ENCODE measurements at places on chromosomes 6 and 20.

- peak; percentile 16 for DNase-seq
These were observed 104.6 kb downstream of the DLL1 start for GRCh38 chr6:170186006-170186935.

- no peak for DNase-seq
These were observed 5.0 kb downstream of the FAM209B start for GRCh38 chr20:56537997-56538396.

GRCh38 chr20:53778041-53778516 is 184.4 kb upstream of the ZNF217 start:
- no peak for DNase-seq

DNA sequence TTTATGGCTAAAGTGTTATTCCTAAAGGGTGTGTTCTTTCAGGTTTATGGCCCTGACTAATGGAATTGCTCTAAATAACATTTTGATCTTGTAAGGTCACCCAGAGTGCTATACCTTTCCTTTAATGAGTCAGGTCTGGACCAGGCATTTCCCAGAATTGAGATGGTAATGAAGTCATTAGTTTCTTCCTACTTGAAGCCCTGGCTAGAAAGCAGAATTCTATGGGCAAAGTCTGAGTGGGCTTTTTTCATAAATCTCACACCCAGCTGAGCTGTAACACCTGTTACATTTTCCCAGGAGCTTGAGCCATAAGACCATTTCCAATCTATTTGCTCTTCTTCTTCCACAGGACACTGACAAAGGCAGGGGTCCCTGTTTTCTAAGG is 122.0 kb upstream of the ID4 start:
- no peak for DNase-seq

DNA sequence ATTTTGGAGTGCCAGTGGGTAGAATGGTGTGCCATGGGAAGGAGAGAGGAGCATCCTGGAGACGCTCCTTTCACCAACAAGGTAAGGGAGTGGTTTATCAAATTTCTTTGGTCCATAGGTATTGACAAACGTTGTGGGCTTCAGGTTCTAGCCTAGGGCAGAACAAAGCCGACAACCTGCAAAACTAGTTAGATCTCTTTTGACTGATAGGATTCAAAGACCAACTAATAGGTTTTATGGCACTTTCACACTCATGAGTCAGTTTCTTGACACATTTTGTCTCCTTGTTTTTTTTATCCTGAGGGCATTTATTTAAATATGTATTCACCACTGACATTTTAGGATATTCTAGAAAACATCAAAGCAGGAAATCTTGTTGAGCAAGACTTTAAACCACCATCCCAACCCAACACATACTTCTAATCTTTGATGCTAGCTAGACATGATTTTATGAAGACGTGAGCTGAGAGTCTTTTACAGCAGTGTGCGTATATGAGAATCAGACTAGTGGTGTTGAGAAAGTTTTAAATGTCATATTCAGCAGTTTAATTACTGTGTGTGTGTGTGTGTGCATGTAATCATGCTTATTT is 370.4 kb upstream of the HSF2 start:
- no peak for DNase-seq

DNA sequence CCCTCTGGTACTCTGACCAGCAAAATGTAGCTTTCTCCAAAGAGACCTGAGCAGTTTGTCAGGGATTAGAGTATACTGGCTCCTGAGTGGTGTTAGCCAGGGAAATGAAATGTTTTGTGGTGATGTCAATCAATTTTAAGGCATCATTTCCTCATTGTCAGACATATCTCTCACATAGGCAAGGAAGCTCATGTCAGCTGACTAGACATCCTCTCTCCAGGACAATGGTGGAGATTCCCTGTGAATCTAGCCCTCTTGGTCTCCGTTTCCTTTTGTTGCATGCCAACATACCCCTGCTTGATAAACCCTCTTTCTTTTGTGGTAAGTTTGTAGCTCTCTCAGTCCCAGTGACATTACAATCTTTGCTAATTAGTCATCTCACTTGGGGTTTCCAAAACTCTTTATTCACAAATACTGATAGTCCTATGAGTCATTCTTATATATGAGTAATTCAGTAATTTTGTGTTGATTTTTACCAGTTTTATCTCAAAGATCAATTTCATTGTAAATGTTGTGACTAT is 135.6 kb upstream of the PTPRK start:
- no peak for DNase-seq

- no peak for DNase-seq
These were observed 109.5 kb downstream of the SNX5 start for GRCh38 chr20:17859002-17859615.

- DNase-seq, result peak; percentile 86
These were observed 642.0 kb upstream of the CHD6 start for GRCh38 chr20:42260184-42260583.

GRCh38 chr20:34536798-34537394 is 20.7 kb downstream of the DYNLRB1 start:
- peak; percentile 88 for DNase-seq

GRCh38 chr6:46821458-46821881 is 28.3 kb downstream of the MEP1A start:
- DNase-seq, result no peak

- no peak for DNase-seq
These were observed 200.3 kb upstream of the FAM83B start for GRCh38 chr6:54646069-54646950.

DNA sequence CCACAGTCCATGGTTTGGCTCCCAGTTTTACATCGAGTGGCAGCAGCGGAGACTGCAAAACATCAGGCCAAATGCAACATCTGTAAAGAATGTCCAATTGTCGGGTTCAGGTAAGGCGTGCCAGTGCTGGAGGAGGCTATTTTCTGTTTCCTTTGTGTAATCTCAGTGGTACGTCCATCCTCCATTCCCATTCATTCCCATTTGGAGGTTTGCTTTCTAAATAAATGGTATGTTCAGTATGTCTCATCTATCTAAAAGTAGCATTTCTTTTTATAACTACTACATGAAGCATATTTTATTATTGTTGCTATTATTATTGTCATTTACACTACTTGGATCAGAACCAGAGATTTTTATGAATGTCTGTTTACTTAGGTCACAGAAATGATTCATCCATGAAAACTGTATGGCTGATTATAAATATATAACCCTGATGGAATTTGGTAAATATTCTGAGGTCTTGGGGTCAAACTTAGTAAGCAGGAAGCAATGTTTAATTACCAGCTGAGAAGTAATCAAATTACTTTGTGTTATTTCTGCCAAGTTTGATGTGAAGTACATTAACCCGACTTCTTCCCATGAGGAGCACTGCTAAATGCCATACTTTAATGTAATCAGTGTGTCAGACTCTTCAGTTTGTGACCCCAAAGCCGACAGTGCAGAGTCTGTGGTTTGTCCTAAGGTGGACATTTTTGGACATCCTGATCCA is 512.9 kb downstream of the UTRN start:
- DNase-seq, result no peak

DNA sequence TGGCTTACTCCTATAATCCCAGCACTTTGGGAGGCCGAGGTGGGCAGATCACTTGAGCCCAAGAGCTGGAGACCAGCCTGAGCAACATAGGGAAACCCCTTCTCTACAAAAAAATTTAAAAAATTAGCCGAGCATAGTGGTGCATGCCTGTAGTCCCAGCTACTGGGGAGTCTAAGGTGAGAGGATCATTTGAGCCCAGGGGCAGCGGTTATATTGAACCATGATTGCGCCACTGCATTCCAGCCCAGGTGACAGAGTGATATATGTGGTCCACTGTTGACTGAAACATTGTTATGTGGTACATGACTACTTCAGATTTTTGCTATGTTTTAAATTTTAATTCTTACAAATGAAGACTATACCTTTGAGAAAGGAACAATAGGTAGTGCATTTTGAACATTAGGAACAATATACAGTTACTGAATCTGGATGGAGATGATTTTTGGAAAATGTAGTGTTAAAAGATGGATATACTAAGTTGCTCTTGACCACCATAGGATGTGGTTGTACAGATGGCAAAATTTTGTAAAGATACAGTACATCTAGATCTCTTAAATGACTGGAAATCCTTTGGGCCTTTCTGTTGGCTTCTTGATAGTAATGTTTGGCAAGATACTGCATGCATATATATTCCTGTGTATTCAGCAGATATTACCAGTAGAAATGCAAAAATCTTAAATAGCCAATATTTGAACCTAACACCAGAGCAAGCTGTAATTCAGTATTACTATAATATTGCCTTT is 35.9 kb downstream of the MAPK14 start:
- no peak for DNase-seq

- DNase-seq, result no peak
These were observed 33.4 kb downstream of the MRPL14 start for GRCh38 chr6:44093750-44094402.

DNA sequence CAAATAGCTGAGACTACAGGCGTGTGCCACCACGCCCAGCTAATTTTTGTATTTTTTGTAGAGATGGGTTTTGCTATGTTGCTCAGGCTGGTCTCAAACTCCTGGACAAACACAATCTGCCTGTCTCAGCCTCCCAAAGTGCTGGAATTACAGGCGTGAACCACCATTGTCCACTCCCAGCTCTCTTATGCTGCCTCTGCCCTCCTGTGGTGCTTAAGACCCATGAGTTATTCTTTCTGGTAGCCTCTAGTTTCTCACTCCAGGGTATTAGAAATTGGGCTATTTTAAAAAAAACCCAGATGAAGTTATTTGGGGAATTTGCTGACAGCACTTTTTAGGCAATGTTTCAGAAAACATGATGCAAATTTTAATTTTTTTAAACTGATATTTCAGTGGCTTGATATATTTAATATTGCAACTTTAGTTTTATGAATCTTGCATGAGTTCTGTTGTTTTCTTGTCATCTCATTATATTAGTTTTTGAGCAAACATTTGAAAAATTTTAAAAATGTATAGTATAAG is 114.0 kb upstream of the FOXO3 start:
- no peak for DNase-seq

GRCh38 chr20:40648210-40649072 is 40.6 kb downstream of the MAFB start:
- no peak for DNase-seq

DNA sequence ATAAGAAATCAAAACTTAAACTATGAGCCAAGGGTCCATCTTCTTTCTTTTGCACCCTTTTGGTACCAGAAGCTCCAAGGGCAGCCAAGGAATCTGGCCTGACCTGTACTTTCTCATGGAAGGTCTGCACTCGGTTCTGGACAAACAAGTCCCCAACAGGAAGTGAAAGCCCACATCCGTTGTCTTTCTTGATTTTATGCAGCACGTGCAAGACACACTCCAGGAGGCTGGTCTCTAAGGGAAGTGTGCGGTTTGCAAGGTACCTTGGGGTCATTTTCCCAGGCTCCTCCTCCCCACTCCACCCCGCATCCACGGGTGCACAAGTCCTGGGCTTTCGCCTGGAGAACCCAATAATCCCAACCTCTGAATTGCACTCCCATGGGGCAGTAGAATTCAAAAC is 101.9 kb downstream of the NFATC2 start:
- no peak for DNase-seq

GRCh38 chr6:136994782-136995181 is 50.0 kb downstream of the IL20RA start:
- DNase-seq, result no peak

DNA sequence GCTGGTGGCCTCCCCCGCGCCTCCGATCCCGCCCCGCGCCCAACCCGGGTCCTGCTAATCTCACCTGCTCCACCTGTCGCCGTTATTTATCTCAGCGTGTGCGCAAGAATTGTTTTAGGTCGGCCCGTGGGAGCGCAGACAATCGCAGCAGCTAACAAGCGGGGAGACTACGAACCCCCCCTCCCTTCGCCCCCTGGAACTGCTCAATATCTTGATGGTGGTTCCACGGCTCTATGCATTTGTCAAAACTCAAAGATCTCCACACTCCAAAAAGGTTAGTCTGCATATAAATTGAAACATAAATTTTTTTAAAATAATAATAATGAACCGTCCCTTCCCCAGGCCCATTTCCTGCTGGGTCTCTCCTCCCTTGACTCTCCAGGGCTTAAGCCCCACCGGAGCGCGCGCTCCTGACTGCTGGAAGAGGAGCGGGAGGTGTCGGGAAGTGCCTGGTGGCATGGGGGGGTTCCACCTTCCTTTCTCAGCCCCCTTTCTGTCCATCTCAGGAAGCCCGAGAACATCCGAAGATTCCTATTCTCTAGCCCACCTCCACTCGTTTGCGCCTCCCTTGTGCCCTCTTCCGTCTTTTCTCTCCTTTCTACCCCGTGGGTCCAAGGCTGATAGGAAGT is 1.6 kb upstream of the MDGA1 start:
- no peak for DNase-seq

GRCh38 chr6:159931112-159931511 is 37.8 kb upstream of the IGF2R start:
- DNase-seq, result no peak

- DNase-seq, result no peak
These were observed 618 bp downstream of the RTN4IP1 start for GRCh38 chr6:106628658-106629102.

- peak; percentile 53 for DNase-seq
These were observed 123.7 kb downstream of the MRPL14 start for GRCh38 chr6:44003345-44004061.

DNA sequence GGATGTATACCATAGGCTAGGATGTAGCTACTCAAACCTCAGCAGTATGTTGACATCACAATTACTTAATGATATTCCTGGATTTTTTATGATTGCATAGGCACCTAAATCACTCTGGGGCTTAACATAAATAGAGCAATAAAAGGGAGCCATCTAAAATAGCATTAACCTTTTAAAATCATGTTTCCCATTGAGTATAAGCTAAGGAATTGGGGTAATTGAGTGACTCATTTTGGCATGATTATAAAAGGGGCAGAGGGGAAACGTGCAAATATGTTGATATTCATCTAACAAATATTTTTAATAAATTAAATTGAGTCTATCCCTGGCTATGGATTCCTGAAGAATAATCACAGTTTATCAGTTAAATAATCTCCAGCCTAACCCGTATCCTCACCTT is 74.0 kb upstream of the ADGRF1 start:
- no peak for DNase-seq

GRCh38 chr6:160788806-160789205 is 86.8 kb downstream of the PLG start:
- DNase-seq, result no peak

- no peak for DNase-seq
These were observed 278.8 kb downstream of the HDGFL1 start for GRCh38 chr6:22848121-22848520.

DNA sequence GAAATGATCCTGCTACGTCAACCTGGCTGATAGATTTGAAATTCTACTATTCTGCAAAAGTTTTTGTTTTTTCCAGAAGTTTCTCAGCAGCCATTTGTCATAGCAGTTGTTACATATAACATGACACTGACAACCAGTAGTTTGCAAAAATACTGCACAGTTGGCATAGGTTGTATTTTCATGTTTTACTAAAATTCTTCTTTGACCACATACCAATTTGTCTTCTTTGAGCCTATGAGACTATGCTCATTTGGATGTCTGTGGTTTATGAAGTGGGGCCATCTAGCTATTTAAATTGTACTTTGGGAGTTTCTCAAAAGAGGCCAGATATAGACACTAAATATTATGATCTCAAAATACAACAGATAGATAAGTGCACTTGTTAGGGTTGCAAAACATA is 104.9 kb upstream of the PREP start:
- no peak for DNase-seq
